ENCODE measurements at places on chromosomes 4 and X. TPM values are rescaled to one million over a fixed set of nuclear protein-coding genes. Genes with fewer than 3 reads are reported as not detected.
A peak's percentile ranks its signal among the peaks of the same experiment; 100 is the strongest.

DNA sequence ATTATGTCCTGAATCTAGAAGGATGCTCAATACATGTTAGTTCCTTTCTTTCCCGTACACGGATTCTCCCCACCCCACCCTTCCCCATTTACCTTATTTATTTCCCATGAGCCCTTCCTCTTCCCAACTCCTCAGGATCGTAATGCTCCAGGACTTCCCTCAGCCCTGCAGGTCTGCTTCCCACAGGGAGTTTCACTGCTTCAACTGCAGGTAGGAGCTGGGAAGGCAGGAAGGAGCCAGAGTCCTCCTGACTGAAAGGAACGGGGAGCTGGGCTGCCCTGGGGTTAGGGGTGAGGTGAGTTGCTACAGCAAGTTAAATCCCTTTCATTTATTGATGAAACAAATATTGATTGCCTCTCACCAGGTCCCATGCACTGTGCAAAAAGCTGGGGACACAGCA, 33.2 kb downstream of the SAT1 start:
- DNase-seq, result no peak

DNA sequence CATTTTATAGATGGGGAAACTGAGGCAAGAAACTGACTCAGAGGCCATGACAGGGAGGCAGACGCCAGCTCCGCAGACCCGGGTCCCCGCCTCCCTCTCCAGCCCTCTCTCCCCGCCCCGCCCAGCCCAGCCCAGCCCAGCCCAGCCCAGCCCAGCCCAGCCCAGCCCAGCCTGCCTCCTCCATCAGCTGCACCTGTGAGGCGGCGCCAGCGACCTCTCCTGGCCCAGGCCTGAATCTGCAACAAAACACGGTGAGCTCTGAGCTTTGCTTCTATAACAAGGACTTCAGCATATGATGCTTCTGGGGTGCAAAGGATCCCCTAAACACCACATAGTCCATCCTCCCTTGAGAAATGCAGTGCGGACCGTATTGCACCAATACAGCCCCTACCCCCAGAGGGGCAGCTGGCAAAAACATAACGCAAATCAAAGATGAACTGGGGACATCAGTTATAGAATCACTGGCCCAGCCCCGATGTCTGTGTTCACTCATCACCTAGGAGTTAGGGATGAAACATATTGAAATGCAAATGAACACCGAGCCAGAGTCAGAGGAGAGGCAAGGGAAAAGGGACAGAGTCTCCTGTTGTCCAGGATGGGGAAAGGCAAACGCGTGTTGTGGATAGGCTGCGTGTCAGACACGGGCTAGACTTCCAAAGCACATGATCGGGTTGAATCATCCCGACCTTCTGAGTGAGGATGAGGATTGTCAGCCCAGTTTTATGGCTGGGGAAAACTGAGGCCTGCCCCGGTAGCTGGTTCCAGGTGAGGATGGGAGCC, 216.1 kb upstream of the PSAPL1 start:
- DNase-seq, result peak; percentile 69

GRCh38 chr4:15336410-15337167, 91.2 kb upstream of the C1QTNF7 start:
- DNase-seq, result peak; percentile 55

- DNase-seq, result peak; percentile 18
Observed at GRCh38 chr4:77465271-77465670, 140.3 kb upstream of the CXCL13 start.

GRCh38 chrX:30570505-30570904, 7.1 kb downstream of the TASL start:
- no peak for DNase-seq

USP26 gene
- total RNA-seq, result not detected

SHOX gene
- total RNA-seq, result not detected

MAP3K15 gene
- total RNA-seq, result 0.10 TPM

All from foreskin keratinocyte (primary cell).